Amygdala (tissue), 56 donors: ENCODE measurements at places on chromosomes 2 and 18.

GRCh38 chr2:230931556-230932231 lies 6.7 kb upstream of the GPR55 start:
- no peak for DNase-seq

DNA sequence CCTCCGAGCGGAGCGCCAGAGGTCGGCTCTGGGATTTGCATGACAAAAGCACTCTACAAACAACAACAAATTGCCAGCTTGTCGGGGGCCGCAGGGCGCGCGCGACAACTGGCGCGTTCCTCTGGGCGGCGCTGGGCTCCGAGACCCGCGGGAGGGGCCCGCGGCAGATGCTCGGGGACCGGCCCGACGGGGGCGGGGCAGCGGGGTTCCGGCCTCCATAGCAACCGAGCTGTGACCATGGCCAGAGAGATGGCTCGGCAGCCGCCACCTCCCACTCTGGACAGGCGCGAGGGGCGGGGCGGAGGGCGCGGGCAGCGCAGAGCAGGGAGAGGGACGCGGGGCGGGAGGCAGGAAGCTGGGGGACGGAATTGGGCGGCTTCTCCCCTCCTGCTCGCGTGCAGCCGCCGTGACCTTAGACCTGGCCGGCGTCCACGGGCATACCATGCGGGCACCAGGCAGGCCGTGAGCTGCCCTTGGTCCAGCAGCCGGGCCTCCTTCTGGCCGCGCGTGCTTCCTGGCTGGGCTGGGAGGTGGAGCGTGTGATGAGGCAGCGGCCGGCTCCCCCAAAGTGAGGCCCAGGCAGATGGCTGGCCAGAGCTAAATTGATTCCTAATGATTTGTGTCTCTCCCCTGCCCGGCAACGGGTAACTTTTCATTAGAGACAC lies 171.5 kb downstream of the CELF4 start:
- peak; percentile 88 for DNase-seq

DNA sequence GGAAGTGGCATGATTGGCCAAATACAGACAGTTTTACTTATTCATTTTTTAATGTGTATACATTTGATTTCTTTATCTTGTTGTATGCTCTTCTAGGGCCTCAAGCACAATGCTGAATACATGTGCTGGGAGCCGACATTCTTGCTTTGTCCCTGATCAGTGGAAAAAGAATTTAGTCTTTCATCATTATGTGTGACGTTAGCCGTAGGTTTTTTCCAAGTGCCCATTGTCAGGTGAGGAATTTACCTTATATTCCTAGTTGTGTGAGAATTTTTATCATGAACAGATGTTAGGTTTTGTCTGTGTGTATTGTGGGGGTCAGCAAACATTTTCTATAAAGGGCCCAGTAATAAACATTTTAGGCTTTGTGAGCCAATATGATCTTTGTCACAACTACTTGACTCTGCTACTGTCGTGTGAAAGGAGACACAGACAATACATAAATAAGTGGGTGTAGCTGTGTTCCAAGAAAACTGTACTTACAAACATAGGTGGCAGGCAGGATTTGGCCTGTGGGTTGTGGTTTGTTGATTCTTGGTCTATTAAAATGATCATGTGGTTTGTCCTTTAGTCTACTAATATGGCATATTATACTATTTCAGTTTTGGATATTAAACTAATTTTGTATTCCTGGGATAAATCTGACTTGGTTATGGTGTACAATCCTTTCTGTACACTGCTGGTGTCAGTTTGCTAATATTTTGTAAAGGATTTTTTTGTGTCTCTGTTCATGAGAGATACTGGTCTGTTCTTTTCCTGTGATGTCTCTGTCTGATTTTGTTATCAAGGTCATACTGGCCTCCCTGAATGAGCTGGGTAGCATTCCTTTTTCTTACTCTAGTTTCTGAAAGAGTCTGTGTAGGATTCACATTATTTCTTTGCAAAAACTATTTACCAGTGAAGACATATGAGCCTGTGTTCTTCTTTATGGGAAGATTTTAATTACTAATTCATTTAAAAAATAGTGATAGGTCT lies 132.2 kb upstream of the SMAD7 start:
- DNase-seq, result no peak

DNA sequence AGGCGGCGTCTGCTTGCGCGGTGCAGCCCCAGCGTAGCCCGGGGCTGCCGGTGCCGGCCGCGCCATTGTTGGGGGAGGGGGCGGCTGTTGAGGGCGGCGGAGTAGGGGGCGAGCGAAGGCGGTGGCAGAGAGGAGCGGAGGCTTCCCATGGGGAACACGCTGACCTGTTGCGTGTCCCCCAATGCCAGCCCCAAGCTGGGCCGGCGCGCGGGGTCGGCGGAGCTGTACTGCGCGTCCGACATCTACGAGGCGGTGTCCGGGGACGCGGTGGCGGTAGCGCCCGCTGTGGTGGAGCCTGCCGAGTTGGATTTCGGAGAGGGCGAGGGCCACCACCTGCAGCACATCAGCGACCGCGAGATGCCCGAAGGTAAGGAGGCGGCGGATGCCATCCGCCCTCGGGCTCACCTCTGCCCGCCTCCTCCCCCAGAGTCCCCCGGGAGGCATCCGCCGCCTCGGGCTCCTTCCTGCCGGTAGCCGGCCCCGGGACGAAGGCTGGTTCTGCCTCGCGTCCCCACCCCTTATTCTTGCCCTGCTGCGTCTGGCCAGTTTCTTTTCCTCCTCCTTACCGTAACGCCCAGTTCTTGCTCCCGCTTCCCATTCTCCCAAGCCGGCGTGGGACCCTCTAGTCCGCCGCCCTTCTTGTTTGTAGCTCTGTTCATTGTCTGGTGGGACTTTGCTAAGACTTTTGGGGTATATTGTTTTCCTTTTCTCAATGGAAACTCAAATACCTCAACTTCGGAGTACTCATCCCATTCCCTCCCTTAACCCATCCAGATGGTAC lies 500 bp downstream of the CCNYL1 start:
- DNase-seq, result no peak

- DNase-seq, result no peak
These were observed 48.8 kb downstream of the INHBB start for GRCh38 chr2:120394764-120395163.

DNA sequence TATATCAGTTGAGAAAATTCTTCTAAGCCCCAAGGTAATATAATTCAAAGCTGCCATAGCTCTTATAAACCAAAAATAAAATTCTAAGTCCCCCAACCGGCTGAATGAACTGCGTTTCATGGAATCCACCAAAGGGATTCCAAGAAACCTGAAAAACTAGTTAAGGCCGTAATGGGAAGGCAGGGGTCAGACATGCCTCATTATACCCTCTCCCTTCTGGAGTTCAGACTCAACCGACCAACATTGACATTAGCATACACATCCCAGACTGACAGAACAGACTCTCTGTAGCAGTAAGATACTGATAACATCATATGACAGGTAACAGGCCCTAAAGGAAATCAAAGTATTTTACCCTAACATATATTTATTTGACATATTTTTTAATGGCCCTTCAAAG lies 31.4 kb upstream of the PHLPP1 start:
- DNase-seq, result no peak

DNA sequence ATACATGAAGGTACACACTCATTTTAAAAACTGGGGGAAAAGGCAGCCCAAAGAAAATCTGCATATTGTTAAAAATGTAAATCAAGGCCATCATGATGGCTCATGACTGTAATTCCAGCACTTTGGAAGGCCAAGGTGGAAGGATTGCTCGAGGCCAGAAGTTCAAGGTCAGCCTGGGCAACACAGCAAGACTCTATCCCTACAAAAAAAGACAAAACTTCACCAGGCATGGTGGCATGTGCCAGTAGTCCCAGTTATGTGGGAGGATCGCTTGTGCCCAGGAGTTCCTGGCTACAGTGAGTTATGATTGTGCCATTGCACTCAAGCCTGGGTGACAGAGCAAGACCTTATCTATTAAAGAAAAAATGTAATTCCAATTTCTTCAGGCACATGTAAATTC lies 34.6 kb upstream of the TMEM247 start:
- no peak for DNase-seq

DNA sequence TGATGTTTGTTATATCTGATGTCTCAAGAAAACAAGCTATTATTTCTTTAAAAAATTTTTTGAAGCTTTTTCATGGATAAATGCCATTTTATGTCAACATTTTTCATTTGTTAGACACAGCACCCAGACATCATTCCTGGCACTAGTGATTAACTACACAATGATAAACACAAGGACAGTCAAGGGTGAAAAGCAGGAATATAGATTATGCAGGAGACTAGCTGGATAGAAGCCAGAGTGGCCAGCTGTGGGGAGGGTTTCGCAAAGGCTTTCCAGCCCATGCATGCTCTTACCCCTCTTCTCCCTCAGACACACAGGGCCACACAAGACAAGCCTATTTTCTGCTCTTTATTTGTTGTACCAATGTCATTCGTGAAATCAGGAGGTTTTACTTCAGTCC lies 127.1 kb upstream of the TTC39C start:
- no peak for DNase-seq

DNA sequence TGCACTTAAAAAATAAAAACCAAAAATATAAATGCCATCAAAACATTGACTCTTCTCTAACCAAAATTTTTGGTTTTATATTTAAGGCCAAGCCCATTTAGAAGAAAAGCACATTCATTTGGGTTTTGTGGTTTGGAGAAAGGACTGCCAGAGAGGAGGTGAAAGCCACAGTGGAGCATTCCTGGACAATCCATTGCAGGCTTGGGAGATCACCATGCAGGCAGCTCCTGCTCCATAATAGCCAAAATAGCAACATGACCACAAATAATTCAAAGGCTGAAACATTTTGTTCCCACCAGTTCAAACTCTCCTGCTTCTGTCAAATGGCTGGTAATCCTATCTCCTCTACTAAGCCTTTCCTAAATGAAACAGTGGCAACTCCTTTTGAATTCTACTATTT lies 73.5 kb downstream of the GALNT3 start:
- no peak for DNase-seq

- no peak for DNase-seq
These were observed 1.1 kb upstream of the CXCR4 start for GRCh38 chr2:136118819-136119716.

DNA sequence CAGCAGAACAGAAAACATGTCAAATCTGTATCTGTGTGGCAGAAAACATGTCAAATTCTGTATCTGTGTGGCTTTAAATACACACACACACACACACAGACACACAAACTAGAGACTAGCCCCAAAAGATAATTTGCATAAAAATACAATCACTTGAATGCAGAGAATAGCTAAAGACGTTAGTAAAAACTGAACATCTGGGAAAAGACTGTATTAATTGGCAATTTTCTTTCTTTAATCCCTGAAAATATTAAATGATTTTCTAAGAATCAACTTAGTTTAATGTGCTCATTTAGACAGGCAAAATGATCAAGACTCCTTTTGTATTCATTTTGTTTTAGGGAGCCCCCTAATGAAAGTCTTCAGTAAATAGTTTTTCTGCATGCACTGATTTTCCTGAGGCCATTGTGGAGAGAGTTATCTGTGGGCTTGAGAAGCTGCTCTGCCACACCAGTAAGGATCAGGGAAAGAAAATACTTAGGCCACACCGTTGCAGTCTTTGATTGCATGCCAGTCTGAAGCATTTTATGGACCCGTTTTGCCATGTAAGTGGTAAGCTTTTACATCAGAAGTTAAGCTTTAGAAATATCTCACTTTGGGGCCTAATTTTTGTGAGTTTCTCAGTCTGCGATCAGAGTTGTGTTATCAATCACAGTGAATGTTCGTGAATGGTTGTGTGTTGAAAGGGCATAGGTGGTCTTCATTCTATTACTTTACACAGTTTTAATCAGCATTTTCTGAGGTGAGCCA lies 2.2 kb downstream of the SPATS2L start:
- no peak for DNase-seq

DNA sequence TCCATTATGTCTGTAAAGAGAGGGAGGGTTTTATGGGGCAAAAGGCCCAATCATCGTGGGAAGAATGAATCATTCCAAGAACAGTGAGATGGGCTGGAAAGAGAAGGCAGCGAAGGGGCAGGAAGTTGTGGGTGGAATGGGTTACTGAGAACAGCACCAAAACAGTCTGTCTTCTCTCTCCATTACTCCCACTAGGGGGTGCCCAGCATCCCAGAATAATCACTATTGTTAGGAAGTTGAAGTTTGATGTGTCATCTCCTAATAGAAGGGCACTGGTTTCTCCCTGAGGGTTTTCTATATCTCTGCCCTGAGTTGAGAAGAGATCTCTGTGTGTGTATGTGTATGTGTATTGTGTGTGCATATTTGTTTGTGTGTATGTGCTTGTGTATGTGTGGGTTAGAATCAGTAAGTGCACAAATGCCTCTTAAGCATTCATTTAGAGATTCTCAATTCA lies 76.6 kb upstream of the MAP4K3 start:
- no peak for DNase-seq

GRCh38 chr2:26462511-26463243 lies 15.2 kb downstream of the OTOF start:
- DNase-seq, result no peak

GRCh38 chr18:49446481-49446880 lies 14.0 kb downstream of the DYM start:
- DNase-seq, result no peak

DNA sequence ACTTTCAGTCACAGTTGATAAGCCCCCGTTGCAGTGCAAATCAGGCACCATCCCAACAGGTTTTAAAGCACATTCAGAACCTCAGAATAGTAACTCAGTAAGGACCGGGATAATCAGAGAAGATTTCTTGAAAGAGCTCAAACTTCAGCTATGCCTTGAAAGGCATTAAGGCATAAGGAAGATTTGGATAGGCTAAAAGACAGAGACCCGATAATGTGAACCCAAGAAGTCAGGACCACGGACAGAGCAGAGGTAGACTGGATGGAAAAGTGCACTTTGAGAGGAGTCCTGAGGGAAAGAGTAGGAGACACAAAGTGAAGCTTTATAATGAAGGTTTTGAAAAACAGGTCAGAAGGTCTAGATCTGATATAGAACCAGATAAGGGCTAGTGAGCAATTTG lies 36.9 kb upstream of the KLF7 start:
- DNase-seq, result no peak

DNA sequence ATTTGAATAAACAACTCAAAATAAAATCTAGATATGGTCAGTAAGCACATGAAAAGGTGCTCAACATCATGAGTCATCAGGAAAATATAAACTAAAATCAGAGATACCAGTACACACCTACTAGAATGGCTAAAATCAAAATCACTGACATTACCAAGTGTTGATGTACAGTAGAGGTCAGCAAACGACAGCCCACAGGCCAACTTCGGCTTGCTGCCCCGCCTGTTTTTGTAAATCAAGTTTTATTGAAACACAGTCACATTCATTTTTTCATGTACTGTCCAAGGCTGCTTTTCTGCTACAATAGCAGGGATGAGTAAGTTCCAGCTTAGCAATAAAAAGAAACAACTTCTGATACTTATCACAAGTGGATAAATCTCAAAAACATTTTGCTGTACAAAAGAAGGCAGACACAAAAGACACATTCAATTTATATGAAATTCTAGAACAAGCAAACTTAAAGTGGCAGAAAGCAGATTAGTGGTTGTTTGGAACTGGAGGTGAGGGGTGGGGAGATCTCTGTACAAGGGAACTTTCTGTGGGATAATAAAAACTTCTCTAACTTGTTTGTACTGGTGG lies 32.1 kb downstream of the TRAK2 start:
- DNase-seq, result no peak

GRCh38 chr2:80086831-80087230 lies 217.7 kb downstream of the LRRTM1 start:
- DNase-seq, result no peak
